ENCODE measurements at places on chromosomes 13 and 19.

DNA sequence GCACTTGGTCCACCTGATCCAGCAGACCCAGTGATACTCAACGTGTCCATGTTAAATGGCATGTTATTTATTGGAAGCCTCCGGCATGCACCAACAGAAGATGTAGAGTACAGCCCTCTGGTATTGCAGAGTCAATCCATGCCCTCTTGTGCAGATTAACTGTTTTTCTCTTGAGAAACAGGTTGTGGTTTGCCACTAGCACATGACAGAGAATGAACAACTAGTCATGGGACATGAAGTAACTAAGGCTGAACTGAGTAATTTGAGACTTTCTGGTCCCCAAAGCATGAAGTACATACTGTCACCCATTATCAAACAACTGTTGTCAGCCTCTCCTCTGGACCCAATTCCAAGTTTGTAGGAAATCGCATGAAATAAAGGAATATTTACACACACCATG lies 3.2 kb downstream of the ZNF562 start:
- DNase-seq: no peak

- DNase-seq: peak; percentile 23
Observed at GRCh38 chr13:33611121-33611805, 206.7 kb upstream of the RFC3 start.

GRCh38 chr13:50444726-50445125 lies 398.8 kb downstream of the DLEU7 start:
- DNase-seq: no peak

DNA sequence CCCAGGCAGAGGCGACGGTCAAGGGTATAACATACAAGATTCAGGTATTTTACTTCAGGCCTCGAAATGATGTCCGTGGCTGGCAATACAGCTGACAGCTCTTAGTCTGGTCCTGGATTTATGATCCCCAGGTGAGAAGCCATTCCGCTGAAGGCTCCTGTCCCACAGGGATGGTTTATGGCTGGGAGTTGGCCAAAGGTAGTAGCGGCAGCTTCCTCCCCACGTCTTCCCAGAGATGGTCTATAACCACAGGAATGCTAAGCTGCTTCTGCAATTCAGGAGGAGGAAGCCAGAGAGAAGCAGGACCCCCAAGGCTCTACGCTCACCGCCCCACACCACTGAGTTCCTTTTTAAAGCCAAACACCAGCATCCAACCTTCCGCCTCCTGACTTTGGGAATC lies 27.1 kb downstream of the OLFM2 start:
- DNase-seq: no peak

DNA sequence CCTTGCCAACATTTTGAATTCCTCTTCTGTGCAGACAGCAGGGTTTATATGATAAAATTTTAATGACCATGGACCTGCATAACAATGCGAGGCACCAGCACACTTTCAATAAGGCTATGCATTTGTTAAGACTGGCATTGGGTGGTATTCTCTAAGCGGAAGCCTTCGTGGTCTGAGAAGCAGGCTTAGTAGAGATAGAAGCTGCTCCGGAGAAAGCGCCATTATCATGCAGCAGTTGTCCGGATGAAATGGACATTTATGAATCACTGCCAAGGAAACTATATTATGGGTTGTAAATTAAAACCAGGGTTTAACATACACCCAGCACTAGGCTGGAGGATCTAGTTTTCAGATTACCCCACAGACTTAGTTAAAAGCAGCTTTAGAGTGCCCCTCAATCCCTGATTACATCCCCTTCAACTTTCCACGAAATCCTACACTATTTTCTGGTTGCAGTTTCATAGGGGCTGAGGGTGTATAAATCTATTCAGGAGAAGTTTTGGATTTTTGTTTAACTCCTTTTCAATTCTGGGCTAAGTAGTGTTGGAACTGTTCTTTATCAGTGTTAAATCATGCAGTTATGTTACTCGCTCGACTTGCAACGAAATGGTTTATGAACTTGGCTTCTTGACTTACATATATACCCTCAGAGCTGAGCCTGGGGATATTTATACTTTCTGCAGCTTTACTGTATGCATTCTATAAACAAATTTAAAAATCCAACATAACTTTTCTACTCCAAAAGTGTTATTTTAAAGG lies 193.3 kb downstream of the PCDH9 start:
- DNase-seq: no peak

DNA sequence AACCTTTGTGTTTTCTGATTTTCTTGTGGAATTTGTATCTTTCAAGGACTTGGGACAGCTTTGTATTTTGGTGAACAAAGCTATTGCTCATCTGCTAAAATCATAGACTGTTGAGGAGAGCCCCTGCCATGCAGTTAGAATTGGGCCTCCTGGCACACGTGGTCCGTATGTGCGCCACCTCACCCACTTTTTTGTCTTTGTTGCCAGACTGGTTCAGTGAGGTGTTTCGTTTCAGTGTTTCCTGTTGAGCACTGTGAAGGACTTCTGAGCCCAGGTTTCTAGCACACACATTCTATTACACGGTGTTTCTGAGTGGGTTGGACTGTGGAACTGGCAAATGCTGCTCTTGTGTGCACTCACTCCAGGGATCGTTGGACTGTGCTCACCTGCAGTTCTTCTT lies 37.6 kb upstream of the RNF113B start:
- DNase-seq: no peak

- DNase-seq: no peak
Observed at GRCh38 chr19:35223862-35224505, 4.6 kb downstream of the FAM187B start.

GRCh38 chr19:15456871-15457700 lies 7.3 kb downstream of the RASAL3 start:
- DNase-seq: no peak

GRCh38 chr19:35017507-35017906 lies 12.8 kb upstream of the SCN1B start:
- DNase-seq: no peak

DNA sequence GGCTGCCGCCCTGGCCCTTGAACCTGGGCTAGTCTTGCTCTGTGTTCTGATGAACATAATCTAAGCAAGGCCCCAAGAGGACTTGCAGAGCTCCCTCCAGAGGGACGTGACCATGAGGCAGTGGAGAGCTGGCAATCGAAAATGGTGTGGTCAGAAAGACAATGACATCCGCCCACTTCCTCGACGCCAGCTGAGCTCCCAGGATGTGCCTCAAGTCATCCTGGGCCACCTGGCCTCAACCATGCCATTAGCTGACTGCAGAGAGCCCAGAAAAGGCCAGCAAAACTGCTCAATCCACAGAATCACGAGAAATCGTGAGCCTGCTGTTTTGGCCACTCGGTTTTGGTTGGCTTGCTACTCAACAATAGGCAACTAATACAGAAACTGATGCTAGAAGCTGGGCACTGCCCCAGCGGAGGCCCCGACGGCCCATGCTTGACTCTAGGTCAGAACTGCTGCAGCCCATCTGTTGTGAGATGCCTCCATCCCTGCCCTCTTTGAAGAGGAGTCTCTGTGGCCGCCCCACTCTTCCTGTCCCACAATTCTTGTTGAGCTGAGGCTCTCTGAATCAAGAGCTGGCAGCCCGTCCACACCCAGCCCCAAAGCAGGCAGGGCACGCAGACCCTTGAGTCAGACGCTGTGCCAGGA lies 53.3 kb downstream of the STK24 start:
- DNase-seq: no peak

DNA sequence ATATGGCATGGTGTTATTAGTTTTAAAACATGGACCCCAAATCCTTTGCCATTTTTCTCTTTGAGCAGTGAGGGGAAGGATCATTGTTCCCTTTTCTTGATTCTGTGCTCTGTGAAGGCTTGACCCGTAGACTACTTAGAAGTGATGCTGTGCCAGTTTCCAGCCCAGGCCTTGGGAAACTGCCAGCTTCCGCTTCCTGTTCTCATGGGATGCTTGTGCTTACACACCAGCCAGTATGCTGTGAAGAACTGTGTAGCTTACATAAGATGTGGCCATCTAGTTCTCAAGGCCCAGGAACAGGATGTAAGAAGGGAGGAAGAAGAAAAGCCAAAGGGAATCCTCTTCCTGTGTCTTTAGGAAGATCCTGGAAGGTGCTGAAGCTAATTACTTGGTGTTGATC lies 180.9 kb downstream of the PCCA start:
- DNase-seq: peak; percentile 34

- no peak for DNase-seq
Observed at GRCh38 chr13:42396501-42396900, 124.5 kb downstream of the AKAP11 start.

DNA sequence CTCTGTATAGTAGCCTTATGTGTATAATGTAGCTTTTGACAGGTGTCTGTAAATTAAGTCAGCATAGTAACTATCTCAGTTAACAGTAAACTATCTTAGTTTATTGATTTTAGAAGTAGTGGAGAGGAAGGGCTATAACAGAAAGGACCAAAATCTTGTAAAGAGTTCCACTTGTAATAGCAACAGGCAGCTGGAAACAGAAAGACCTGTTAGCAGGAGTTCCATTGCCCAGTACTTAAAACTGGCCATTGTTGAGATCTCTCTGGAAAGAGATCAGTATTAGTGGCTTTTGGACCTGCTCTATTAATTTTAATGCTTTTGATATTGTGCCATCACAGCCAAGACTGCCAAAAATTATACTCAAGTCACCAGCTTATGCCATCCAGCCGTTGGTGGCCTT lies 32.0 kb upstream of the GARRE1 start:
- DNase-seq: no peak

- no peak for DNase-seq
Observed at GRCh38 chr19:12465211-12465610, 19.4 kb downstream of the ZNF709 start.

DNA sequence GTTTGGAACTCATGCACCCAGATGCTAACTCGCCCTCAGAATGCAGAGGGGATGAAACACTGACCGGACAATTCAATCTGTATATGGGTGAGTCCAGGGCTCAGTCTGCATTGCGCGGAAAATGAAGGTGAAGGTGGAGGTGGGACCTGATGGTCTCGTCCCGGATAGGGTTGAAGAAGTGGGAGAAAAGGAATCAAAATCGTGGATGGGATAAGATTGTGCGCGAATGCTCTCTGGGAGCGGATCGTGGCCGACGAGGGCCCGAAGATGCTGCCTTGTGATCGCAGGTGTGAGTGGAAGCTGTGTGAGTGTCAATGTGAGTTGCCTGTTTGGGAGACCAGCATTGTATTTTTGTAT lies 594 bp upstream of the ZNF850 start:
- DNase-seq: no peak

- no peak for DNase-seq
Observed at GRCh38 chr13:108360139-108360538, 90.6 kb downstream of the TNFSF13B start.

GRCh38 chr13:47326061-47326460 lies 429.2 kb upstream of the HTR2A start:
- DNase-seq: no peak

DNA sequence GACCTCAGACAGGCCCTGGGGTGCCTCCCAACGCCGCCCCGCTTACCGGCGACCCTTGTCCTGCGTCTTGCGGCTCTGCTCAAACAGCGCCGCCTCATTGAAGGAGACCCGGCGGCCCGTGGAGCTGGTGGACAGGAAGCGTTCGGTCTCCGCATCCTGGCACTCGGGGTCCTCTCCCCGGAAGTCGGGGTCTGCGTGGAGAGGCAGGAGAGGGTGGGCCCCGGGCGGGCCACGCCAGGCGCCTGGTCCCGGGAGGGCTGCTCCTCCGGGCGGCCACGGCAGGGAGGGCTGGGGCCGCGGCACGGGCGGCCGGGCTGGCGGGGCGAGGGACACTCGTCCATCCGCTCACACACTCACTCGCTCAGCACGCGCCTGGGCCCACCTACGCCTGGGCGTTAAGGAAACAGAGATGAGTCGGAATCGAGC lies 2.8 kb downstream of the CBARP start:
- DNase-seq: no peak

GRCh38 chr13:97000295-97000925 lies 6.1 kb upstream of the OXGR1 start:
- DNase-seq: no peak

- no peak for DNase-seq
Observed at GRCh38 chr19:55250262-55251036, 8.4 kb downstream of the PPP6R1 start.

DNA sequence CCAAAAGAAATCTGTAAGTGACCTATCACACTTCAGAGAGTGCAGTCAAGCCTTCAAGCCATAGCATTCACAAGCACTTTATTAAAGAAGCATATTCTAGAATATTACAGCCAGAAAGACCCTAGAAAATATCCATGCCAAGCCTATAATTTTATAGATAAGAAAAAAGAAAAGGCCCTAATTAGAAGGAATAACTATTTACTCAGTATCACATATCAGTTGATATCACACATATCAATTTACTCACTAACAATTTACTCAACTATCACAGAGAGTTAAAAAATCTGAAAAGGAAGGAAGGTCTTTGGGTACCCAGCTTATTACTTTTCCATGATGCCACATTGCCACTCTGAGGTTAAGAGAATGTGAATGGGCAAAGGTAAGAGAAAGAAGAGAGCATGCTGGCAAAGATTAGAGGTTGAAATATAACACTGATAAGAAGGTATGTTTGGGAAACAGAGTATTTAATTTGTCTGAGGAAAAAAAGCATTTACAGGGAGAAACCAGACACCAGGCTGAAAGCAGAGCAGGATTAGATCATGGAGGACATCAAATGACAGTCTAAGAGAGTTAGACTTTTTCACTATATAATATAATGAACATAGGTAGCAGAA lies 186.2 kb downstream of the VWA8 start:
- DNase-seq: no peak

Measured in AG04450 (cell line).